ENCODE measurements at places on chromosomes 6 and 20. TPM values are rescaled to one million over a fixed set of nuclear protein-coding genes. Genes with fewer than 3 reads are reported as not detected.

Gene OR2J3
- not detected for polyA plus RNA-seq

Gene OR2H2
- polyA plus RNA-seq = 0.86 TPM

Gene CRISP3
- not detected for polyA plus RNA-seq

Gene PTK7
- 52.2 TPM for polyA plus RNA-seq

Gene MAP7
- polyA plus RNA-seq = 44.7 TPM

Gene SLC22A3
- 0.61 TPM for polyA plus RNA-seq

Gene REV3L
- 8.3 TPM for polyA plus RNA-seq

Gene HLA-G
- 2.6 TPM for polyA plus RNA-seq

Gene FOXC1
- 0.21 TPM for polyA plus RNA-seq

Gene BEND6
- 4.5 TPM for polyA plus RNA-seq

Gene MAN1A1
- 1.9 TPM for polyA plus RNA-seq

Gene MYLK4
- 0.03 TPM for polyA plus RNA-seq
